ENCODE measurements at places on chromosomes 5 and 9.

DNA sequence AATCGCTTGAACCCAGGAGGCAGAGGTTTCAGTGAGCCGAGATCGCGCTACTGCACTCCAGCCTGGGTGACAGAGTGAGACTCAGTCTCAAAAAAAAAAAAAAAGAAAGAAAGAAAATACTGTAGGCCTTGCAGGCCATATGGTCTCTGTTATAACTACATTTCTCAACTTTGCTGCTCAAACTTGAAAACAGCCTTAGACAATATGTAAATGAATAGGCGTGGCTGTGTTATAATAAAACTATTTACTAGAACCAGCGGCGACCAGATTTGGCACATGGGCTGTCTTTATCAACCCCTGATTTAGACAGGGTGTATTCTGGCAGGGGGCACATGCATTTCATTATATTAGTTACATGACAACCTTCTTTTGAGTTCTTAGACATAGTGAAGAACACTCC lies 130.0 kb downstream of the C9orf152 start:
- no peak for DNase-seq

DNA sequence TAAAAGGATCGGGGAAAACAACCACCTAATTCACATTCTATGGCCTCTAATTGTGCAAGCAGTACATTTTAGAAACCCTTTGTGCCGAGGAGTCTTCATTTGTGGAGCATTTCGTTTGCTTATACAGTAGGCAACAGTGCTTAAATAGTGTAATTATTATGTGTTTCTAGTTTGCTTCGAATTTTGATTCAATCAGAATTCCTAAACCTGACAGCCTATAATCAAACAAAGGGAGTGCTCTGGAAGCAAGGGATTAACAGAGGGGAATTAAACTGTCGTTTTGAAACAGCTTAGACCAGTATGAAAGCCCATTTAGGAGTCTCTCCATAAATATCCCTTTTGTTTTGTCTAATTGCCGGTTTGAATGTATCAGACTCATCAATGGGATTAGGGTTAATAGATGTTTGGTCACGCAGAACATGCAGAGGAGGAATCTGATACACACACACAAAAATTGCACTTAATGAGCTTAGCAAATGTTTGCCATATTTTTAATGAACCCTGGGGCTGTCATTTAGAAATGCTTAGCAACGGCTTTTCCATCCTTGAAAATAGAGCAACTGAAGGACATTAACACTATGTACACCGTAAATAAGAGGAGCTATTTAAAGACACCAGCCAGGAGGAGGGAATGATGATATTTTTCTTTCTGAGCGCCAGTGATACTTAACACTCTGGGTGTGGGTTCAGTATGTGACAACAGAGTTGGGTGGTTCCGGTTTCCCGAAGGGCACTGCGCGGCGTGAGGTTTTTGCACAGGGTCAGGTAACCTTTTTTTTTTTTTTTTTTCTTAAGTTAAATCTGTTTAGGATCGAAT lies 404.7 kb downstream of the TLE4 start:
- no peak for DNase-seq

GRCh38 chr5:143554187-143554717 lies 150.8 kb upstream of the NR3C1 start:
- no peak for DNase-seq

DNA sequence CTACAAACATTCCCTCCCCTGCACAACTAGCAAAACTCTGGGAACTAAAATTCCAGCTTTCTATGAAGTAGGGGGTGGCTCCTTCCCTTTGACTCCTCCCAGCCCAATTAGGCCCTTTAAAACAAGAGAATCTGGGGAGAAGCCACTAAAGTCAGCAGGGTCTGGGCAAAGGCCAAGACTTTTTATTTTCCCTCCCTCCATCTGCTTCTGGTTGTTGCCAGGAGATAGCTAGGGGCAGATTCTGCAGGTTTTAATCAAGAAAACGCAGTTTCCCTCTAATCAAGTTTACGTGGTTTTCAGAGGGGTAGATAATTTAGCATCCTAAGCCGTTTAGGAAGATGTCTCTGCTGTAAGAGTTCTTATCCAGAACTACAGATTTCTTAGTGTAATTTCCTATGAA lies 114.5 kb upstream of the CDH6 start:
- no peak for DNase-seq

DNA sequence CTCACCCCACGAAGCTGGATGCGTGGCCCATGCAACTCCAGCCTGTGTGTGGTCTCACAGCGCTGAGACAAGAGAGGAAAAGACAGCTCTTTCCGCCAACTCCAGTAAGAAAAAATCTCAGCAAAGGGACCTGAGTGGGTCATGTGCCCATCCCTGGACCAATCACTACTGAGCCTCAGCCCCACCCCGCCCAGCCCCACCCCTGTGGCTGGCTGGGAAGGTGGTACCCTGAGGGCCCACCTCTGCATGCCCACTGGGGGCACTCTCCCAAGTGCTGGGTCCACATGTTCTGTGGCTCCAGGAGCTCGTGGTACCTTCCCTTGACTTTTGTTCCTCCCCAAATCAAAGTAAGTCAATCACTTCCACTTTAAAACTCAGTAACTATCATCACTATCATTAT lies 105.1 kb upstream of the SMIM23 start:
- DNase-seq = no peak

DNA sequence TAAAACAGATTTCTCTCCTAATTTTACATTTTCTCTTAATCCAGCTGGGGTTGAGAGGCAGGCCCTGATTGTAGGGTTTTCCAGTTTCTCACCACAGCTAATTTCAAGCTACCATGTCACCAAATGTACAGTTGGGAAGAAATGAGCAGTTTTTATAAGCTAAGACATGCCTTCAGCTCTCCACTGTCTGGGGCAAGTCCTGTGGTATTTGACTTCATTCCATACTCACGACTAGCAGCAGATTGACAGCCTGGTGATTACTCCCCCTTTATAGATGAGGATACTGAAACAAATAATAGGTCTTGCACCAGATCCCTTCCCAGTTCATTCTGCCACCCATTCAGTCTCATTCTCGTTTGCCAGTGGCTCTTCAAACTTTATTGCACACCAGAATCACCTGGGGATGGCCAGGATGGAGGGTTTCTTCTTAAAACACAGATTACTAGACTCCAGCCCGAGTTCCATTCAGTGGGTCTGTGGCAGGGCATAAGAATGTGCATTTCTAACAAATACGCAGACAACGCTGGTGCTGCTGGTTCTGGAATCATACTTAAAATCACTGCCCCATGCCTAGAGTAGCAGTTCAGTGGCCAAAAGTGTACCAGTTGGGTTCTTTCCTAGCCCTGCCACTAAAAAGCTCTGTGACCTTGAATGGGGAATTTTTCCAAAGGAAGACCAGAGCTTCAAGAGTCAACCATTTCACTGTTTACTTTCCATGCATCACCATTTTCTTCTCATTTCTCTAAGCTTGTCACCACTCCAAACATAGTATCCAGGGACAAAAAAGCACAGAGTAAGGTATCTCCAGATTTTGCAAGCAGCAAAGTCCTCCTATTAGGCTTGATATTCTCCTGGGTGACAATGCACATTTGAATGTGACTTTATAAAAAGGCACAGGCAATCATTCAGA lies 64.3 kb downstream of the CSNK1A1 start:
- DNase-seq = no peak

GRCh38 chr9:9881692-9882091 lies 731.1 kb downstream of the PTPRD start:
- DNase-seq = no peak

DNA sequence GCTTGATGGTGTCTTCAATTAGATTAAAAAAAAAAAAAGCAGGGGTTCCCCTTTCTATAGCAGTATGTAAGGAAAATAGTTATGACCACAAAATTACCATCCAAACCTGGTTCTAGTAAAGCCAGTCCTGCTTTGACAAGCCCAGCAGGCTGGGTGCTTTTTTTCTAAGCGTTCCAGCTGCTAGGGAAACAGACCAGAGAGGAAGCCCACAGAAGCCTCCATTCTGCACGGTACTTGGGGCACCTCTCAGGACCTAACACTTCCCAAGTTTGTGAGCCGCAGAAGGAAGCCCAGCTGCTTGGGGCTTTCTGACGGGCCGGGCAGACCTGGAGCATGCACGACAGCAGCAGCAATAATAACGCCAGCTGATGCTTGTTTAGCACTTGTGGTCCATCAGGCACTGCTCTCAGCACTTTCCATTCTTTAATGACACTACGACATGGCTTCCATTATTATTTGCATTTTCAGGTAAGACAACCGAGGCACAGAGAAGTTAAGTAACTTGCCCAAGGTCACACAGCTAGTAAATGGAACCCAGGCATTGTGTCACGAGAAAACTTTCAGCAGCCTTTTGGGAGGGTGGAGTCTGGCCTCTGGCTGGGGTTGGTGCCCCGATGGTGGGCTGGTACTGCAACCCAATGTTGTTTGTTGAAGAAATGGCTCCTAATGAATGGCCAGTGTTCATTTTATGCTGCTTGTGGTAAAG lies 15.4 kb downstream of the LMX1B start:
- no peak for DNase-seq

- no peak for DNase-seq
Measured at GRCh38 chr9:76720245-76720644, 44.0 kb upstream of the PCA3 start.

DNA sequence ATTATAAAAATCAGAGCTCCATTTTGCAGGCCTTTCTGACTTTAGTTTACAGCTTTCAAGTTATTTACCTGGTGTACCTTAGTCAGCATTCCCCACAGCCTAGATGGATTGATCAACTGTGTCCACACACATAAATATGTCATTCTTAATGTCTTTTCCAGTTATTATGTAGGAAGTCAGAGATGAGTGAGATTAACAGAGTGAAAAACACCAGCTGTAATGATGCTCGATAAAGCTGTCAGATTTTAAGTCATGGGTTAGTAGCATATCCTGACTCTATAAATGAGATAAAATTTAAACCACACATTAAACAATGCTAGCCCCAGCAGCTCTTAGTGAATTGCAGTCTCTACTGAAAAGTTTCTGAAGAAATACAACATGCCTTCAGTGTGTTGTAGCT lies 48.9 kb downstream of the NUDT12 start:
- DNase-seq = no peak

- DNase-seq = no peak
Measured at GRCh38 chr9:115850548-115851304, 302.9 kb upstream of the PAPPA start.

DNA sequence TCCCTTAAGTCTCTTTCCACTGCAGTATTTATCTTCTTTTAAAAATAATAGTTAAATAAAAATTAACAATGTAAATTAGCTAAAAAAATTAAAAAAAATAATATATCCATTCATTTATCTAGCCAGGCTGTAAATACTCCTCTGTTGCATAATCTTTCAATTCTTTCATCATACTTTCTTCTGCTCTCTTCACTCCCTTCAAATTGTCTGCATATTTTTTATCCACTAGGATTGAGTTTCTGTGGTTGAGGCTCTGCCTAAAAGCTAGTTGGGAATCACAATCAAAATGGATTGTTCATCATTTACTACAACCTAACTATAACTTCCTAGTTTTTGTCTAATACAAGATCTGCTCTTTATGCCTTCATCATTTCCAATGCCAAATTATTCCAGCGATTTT lies 182.2 kb downstream of the PDE4D start:
- no peak for DNase-seq

- no peak for DNase-seq
Measured at GRCh38 chr5:160347448-160347847, 23.0 kb downstream of the C1QTNF2 start.

DNA sequence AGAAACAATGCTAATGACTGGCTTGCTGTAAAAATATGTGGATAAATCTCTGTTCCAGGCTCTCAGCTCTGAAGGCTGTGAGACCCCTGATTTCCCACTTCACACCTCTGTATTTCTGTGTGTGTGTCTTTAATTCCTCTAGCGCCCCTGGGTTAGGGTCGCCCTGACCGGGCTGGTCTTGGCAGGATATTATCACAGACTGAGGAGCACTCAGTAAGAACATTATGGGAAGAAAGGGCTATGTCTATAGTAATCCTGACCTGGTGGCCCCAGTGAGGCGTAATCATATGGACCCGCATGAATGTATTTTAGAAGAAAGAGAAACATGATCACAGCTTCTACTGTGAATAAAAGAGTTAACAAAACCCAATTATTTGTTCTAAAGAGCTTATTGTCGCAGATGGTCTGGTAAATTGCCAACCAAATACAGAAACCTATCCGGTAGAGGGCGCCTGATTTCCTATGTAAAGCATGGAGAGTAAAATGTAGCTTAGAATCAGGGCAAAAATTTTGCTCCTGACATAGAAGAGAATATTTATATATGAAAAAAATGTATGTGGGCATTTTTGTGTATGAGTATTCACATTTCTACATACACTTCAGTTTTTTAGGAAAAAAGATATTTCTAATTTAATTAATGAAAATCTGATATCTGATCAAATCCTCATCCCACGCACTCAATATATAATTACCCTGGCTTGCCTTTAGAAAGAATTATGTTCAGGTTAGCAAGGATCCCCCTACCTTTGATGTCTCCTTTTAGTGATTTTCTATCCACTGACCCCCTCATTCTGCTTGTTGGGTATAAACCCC lies 5.8 kb upstream of the IFNA1 start:
- peak; percentile 40 for DNase-seq

- DNase-seq = no peak
Measured at GRCh38 chr9:124352616-124353015, 62.6 kb downstream of the PSMB7 start.

- no peak for DNase-seq
Measured at GRCh38 chr9:83538890-83539238, 663 bp upstream of the FRMD3 start.

GRCh38 chr9:116628716-116629115 lies 58.4 kb upstream of the TRIM32 start:
- peak; percentile 39 for DNase-seq

DNA sequence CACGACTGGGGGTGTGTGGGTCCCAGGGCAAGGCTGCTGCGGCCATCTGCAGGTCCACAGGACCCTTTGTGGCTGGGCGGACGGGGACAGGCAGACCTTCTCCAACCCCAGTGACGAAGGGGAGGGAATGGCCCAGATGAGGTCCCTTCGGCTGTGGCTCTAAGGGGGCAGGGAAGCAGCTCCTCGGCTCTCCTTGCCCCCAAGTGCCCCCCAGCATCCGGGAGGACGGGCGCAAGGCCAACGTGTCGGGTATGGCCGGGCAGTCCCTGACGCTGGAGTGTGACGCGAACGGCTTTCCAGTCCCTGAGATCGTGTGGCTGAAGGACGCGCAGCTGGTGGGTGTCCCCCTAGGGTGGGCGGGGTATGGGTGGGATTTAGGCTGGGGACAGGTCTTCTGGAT lies 82.8 kb downstream of the HMCN2 start:
- DNase-seq = no peak

GRCh38 chr9:68473790-68474189 lies 66.9 kb downstream of the TMEM252 start:
- DNase-seq = no peak

GRCh38 chr5:67806654-67807438 lies 408.7 kb upstream of the PIK3R1 start:
- DNase-seq = no peak

DNA sequence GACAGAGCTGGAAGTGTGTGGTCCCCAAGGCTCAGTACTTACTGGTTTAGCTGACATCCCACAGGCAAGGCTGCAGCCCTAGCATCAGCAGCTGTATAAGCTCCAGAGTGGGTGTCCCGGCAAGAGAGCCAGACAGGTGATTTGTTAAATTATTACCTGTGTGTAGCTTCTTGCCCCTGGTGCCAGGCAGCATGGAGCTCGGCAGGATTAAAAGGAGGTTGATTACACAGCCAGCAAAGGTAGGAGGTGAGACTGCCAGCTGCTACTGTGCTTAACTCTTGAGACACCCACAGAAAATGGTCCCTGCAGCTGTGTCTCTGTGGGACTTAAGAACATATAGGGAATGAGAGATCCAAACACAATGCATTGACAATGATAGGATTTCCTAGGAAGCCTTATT lies 54.2 kb downstream of the ARHGAP26 start:
- no peak for DNase-seq

GRCh38 chr5:9864791-9865190 lies 234.6 kb upstream of the TAS2R1 start:
- no peak for DNase-seq

- DNase-seq = no peak
Measured at GRCh38 chr5:90901261-90901660, 342.7 kb downstream of the ADGRV1 start.

Data from thyroid gland (tissue), 4 donors.